ENCODE measurements at places on chromosomes 7 and 10.

DNA sequence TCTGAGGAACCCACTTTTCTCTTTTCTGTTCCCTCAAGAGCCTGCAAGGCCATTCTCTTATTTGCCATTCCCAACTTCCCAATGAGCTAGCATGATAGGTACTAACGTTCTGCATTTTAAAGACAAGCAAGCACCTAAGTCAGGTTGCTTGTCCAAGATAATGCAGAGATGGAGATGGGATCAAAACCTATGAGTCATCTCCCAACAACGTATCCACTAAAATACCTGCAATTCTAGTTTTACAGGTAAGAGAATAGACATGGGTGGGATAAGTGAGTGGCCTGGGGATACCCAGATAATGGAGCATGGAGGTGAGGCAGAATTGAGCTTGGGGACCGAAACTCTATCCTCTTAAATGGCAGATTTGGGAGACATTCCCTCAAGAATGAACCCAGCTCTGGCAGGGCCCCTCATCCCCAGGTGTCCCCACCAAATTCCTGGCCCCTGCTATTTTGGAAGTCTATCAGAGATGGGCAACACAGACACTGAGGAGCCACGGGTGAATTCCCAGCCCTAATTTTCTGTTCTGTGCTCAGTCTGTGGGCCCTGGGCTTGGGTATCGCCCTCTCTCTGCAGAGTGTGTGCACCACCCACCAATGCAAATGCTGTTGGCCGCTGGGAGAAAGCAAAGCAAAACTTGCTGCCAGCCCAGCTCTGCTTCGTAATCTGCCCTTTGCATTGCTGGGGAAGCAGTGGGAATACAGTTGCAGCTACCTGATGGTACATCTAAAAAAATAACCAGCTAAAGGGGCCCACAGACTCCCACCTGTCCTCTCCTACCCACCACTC lies 98.3 kb downstream of the KCNMA1 start:
- no peak for DNase-seq

DNA sequence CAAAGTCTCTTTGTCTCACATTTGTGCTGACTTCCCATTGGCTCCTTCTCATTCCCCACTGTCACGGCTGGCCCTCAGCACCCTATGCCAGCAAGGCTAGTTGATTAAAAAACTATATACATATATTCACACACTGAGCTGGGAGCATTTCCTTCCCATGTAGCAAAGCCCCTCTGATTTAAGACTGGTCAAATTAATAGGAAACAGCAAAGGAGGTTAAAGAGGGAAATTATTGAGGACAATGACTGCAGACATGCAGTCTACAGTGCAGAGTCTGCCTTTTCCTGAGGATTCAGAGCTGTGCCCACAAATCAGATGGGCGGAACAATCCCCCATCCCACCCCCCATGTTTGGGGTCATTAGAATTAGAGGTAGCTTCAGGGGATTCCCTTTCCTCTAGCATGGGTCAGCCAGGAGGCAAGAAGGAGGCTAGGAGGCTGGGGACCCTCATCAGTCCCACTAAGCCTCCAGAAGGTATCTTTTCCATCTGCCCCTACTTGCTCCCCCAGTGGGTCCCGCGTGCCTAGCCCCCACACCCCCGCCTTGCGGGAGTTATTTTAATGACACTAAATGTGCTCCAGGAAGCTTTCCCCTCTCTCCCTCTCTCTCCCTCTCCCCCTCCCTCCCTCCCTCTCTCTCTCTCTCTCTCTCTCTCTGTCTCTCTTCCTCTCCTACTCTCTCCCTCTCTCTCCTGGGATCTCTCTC lies 9.8 kb upstream of the DLX6 start:
- DNase-seq: no peak

- no peak for DNase-seq
Observed at GRCh38 chr7:76310102-76310957, 7.9 kb downstream of the HSPB1 start.

- DNase-seq: no peak
Observed at GRCh38 chr7:131726031-131726430, 169.6 kb upstream of the PODXL start.

- no peak for DNase-seq
Observed at GRCh38 chr10:111835574-111835973, 348.0 kb downstream of the GPAM start.

- DNase-seq: no peak
Observed at GRCh38 chr7:103292122-103292521, 5.1 kb upstream of the PMPCB start.

- DNase-seq: no peak
Observed at GRCh38 chr7:9091282-9091681, 657.9 kb downstream of the NXPH1 start.

- no peak for DNase-seq
Observed at GRCh38 chr7:155928583-155928982, 116.3 kb upstream of the SHH start.

- DNase-seq: no peak
Observed at GRCh38 chr7:43480581-43480980, 102.3 kb upstream of the STK17A start.

- no peak for DNase-seq
Observed at GRCh38 chr7:67022511-67022910, 25.9 kb downstream of the TYW1 start.

Data from activated naive CD8-positive, alpha-beta T cell treated with anti-CD3 and anti-CD28 coated beads for 36 hours (primary cell).